ENCODE measurements at places on chromosomes 12 and 14.

- DNase-seq = no peak
Observed at GRCh38 chr14:102863381-102863780, 59.1 kb upstream of the AMN start.

- no peak for DNase-seq
Observed at GRCh38 chr14:56040121-56040520, 78.1 kb upstream of the PELI2 start.

- no peak for DNase-seq
Observed at GRCh38 chr12:96419576-96420276, 19.5 kb upstream of the CDK17 start.

DNA sequence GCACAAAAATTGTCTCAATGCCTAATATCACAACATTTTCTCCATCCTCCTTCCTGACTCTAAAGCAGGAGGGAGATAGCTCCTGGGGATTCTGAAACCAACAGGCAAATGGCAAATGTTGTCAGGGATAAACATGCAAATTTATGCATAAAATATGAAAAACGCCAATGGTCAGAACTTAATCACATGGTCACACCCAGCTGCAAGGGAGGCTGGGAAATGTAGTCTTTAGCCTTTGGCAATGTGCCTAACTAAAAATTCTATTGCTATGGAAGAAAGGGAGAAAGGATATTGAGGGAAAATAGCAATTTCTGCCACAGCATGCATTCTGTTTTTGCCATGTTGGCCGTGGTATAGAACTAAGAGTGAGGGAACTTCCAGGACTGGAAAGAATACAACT lies 11.7 kb upstream of the OASL start:
- DNase-seq = no peak

GRCh38 chr14:69268223-69268622 lies 8.3 kb downstream of the GALNT16 start:
- peak; percentile 23 for DNase-seq

GRCh38 chr14:101961011-101961721 lies 3.2 kb upstream of the DYNC1H1 start:
- peak; percentile 43 for DNase-seq

DNA sequence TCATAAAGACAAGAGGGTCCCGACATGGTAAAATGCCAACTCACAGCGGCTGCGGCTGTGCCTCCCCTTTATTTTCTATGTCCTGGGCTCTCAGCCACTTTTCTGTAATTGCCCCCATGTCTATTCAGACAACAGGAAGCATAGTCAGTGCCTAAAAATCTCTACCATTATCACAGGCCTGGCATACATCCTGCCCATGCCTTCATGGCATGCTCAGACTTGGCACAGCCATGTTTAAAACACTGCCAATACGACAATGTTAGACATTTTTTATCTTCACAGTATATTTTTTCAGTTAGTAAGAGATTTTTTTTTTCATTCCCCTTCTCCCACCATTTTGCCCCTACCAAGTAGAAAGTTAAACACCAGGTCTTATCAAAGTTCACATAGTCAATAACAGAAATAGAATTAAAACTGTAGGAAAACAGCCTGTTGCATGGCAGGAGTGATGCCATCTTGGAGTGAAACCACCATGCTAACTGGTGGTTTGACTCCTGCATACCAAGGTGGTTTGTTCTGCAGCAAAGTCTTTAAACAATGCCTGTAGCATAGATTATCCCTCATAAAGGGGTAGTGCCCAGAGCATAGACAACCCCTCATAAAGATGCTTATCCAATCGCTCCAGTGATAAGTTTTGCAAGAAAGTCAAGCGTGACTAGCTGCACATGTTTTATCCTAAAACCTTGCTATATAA lies 18.9 kb upstream of the CERS5 start:
- peak; percentile 74 for DNase-seq

- no peak for DNase-seq
Observed at GRCh38 chr14:33588771-33589170, 362.1 kb downstream of the EGLN3 start.

GRCh38 chr14:80260645-80261044 lies 49.3 kb upstream of the DIO2 start:
- DNase-seq = no peak

- no peak for DNase-seq
Observed at GRCh38 chr12:95100264-95101190, 27.1 kb upstream of the NR2C1 start.

- no peak for DNase-seq
Observed at GRCh38 chr14:44663136-44663535, 156.1 kb upstream of the FSCB start.

DNA sequence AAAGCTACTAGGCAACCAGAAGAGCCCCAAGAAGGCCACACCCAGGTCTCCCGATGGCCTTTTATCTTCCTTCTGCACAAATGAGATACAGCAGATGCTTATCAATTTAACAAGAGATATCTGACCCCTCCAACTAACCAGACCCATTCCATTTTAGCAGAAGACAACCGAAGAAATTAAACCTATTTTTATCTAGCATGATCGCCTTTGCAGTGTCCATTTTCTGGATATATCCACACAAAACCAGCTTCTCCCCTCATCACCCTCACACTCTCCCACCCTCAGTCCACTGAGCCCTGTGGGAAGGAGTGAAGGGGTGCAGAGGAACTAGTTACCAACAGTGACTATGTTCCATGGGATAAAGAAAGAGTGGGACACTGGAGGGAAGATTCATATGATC lies 20.9 kb upstream of the DHRS4 start:
- no peak for DNase-seq

GRCh38 chr12:67410246-67410645 lies 141.1 kb downstream of the CAND1 start:
- no peak for DNase-seq

DNA sequence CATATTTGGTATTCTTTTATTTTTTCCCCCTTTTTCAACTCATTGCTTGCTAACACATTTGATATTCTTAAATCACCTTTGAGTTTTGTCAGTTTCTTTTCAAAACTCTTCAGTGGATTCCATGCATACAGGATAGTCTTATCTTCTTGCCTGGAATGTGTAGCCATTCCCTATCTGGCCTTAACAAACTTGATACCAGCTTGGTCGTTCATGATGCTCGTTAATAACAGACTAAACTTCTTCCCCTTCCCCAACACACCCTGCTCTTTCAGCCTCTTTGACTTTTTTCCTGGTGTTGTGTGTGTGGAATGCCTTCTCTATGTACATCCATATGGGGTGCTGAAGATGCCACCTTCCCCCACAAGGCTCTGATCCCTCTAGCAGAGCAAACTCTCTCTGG lies 17.7 kb upstream of the CALM1 start:
- DNase-seq = no peak

- DNase-seq = no peak
Observed at GRCh38 chr12:50110127-50110761, 1.8 kb upstream of the COX14 start.

Measured in astrocyte (in vitro differentiated cells and primary cell).